ENCODE measurements at places on chromosomes 4 and X.

DNA sequence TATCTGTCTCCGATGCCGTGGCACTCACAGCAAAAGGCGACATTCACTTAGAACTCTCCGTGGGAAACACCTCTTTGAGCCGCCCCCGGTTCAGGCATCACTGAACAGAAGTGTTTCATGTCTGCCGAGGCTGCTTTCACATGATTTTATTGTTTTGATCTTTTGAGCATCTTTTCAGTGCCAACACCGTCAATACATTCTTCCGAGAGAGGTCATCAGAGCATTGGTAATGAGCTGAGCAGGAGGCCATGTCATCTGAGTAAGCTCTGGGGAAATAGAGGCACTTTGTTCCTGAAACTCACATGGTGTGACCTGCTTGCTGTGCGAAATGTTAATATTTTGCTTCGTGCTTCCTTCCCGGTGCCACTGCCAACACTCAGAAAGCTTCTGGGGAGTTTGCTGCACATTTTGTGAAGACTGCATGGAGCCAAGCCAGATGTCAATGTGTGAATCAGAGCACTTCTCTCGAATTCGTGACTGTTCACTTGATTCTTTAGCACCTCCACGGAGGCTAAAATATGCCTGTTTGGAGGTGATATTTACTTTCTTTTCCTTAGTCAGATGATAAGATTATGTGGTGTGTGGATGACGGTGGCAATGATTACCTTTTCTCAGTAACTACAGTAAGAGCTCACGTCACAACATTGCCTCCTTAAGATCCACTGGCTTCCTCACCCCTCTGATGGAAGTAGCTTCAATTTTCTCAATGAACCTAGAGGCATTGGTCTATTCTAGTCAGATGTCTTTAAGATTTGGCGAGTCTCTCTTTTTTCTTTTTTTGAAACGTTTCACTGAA is 222.3 kb upstream of the HS3ST1 start:
- DNase-seq: no peak

DNA sequence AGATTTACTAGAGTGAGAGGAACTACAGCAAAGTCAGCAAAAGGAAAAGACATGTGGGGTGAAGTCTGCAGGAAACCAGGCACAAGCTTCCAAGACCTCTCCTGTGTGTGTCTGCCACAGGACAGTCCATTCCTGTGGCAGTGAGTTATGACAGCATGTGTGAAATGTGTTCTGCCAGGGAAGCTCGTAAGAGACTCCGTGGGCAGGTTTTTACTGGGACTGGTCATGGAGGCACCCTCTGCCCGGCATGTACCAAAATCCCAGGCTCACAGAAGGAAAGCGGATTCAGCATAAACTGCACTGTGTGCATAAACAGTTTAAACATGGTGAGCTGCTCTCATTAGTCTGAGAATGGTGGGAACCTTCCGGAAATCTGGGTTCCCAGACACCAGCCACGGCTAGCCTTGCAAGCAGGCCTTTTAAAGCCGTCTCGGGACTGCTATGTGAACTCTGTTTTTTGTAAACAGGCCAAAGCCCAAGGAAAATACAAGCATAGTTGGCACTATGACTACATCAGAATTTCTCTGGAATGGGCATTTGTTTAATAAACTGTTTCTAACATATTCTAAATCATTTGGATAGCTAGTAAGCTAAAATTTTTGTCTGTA is 288.5 kb downstream of the TENM3 start:
- no peak for DNase-seq

DNA sequence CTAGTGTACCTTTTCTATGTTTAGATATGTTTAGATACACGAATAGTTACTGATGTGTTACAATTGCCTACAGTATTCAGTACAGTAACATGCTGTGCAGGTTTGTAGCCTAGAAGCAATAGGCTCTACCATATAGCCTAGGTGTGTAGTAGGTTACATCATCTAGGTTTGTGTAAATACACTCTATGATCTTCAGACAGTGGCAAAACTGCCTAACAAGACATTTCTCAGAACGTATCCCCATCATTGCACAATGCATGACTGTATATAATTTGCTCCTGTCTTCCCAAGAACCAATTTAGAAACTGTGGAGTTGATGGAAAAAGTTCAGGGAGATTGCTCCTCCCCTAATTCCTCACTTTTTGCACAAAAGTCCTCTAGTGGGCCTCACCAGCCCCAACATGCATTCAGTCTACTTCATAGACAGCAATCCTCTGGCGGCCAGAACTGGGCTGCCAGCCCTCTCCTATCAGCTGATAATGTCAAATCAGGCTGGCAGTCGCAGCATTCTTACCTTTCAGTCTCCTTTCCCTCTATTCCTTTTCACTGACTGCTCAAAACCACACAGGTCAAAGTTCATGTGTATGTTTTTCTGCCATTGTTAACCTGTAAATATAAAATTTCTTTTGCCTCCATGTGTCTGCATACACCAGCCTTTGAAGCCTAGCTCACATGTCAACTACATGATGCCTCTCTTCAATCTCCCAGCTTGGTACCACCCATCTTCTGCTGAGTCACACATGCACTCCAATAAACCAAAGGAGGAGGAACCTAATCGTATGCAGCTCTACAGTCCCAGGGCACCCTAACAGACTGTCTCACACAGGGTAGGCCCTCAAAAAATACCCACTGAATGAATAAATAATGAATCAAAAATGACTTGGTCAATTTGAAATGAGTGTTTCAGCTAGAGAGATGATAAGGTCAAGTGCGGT is 32.0 kb downstream of the BCLAF3 start:
- DNase-seq: no peak

GRCh38 chr4:174794543-174795094 is 34.4 kb downstream of the GLRA3 start:
- DNase-seq: no peak

GRCh38 chr4:159024828-159025227 is 78.1 kb upstream of the RAPGEF2 start:
- no peak for DNase-seq

DNA sequence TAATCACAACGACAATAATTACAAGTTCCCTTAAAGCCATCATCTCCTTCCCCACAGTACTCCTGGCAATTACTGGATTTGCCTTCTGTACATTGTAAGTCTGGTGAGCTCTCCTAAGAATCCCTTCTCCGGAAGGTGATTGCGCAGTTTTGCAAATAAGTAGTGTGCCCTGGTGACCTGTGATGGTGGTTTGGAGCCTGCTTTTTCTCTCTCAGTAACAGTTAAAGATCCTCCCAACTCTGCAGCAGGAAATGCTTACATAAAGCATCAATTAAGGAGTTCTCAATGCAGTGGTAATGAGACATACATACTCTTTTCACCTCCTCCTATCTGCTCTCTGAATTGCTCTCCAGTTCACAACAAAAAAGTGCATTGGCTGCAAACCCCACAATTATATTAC is 159.7 kb downstream of the SH2D1A start:
- DNase-seq: no peak

DNA sequence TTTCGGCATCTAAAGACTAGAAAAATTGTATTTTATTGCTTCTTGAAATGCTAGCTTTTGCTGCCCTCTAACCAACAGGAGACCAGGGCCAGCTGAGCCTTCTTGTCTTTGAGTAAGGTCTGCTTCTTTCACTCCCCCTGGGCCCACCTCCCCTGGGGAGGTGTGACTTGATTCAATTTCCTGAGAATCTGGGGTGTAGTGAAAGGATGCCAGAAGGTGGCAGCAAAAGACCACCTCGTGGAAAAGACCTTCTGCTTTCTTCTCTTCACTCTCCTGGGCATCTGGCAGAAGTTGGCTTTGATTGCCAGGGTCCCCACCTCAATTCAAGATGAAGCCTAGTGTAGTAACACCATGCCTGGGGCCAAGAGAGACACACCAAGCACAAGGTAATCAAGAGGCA is 96.5 kb upstream of the MAOA start:
- DNase-seq: no peak

GRCh38 chr4:3290476-3290875 is 2.3 kb upstream of the RGS12 start:
- no peak for DNase-seq

GRCh38 chr4:145180298-145181090 is at the start of gene OTUD4:
TSS of gene OTUD4 (minus strand) at chr4:145180589. CDS start at chr4:145179973, 616 bp downstream.
- DNase-seq: peak; percentile 98

DNA sequence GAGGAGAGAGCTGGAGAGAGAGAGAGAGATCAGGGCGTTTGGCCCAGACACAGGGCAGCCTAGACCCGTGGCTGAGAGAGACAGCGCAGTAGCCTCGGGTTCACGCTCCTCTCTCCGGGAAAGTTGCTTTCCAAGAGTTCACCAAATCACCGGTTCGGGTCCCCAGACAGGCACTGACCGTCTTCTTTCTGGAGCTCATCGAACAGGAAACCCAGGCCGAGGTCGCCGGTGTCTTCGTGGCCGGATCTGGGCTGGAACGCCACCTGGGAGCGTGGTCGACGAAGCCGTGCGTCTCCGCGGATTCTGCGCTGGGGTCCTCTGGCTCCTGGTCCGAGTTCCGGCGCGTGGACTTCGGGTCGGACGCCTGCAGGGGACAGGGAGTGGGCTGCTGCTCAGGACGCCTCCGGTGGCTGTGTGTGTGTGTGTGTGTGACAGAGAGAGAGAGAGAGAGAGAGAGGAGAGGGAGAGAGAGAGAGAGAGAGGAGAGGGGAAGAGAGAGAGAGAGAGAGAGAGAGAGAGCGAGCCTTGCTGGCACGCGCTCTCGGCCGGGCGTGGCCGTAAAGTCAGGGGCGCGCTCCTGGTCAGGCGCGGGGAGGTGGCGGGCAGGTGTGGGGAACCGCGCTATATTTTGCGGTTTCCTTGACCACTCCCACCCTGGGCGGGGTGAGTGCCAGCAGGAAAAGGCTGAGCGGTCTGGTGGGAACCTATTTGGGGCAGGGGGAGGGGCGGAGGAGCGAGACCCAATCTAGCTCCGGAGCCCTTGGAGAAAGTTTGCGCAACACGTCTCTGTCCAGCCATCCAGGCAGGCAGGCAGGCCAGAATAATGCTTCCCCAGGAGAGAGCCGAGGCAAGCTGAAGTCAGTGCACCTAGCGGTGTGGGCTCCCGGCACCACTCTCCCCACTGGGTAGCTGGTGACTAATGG is 62.1 kb downstream of the RHOXF2B start:
- no peak for DNase-seq

GRCh38 chr4:165784672-165785071 is 88.4 kb upstream of the TLL1 start:
- DNase-seq: no peak

- DNase-seq: no peak
These were observed 4.6 kb downstream of the SLC38A5 start for GRCh38 chrX:48465336-48465933.

DNA sequence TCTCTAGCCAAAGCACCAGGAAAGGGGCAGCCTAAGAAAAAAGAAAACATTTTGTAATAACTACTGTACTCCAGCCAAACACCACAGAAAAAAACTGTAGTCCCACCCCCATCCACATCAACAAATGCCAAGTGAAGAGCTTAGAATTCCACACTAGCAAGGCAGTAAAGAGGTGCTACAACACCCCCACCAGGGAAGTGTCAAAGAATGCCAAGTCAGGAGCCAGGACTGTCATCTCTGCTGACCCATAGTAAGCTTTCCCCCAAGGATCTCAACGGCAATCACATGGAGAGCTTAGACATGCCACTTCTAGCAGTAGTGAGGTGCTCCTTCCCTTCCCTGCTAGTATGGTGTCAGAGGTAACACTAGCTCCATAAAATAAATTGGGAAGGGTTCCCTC is 34.4 kb upstream of the CCDC160 start:
- no peak for DNase-seq

GRCh38 chrX:50072110-50072509 is 128.7 kb downstream of the AKAP4 start:
- DNase-seq: no peak

GRCh38 chr4:183837222-183837621 is 67.9 kb upstream of the STOX2 start:
- DNase-seq: no peak

DNA sequence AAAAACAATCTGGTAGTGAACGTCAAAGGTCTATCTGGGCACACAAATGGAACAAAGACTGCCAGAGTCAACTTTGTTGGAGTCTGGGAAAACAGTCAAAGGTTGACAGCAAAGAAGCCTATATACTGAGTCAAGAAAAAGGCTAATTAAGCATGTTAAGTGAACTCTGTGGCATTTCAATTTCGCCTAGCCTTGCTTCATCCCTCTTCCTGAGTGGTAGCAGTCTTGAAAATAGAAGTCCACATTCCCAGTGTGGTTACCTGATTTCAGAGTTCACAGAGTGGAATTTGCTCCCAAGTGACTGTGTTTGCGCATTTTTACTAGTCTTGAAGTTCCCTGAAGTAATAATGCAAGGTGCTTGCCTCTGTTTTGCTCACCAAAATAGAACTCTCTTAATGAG is 760.0 kb downstream of the FSTL5 start:
- no peak for DNase-seq

DNA sequence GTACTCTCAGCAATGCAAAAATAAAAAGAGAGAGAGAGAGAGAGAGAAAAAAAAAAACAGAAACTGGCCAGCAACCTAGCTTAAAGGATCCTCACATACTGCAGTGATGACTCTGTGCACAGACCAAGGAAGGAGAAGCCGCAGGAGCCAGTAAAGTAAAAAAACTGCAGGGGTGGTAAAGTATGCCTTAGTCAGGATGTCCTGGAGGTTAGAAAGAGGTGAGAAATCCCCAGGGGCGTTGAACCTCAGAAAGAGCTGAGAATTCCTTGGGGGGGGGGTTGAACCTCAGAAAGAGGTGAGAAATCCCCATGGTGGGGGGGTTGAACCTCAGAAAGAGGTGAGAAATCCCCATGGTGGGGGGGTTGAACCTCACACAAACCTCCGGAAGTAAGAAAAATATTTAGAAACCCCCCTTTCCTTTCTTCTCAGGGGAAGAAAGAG is 48.0 kb downstream of the MAGEA9 start:
- no peak for DNase-seq

DNA sequence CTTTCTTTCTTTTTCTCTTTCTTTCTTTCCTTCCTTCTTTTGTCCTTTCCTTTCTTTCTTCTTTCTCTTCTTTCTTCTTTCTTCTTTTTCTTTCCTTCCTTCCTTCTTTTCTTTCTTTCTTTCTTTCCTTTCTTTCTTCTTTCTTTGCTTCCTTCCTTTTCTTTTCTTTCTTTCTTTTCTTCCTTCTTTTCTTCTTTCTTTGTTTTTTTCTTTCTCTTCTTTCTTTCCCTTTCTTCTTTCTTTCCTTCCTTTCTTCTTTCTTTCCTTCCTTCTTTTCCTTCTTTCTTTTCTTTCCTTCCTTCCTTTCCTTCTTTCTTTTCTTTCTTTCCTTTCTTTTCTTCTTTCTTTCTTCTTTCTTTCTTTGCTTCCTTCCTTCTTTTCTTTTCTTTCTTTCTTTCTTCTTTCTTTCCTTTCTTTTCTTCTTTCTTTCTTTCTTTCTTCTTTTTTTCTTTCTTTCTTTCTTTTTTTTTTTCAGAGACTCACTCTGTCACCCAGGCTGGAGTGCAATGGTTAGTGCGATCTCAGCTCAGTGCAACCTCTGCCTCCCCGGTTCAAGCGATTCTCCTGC is 18.5 kb downstream of the TMEM187 start:
- no peak for DNase-seq

GRCh38 chr4:157664726-157665125 is 444.2 kb downstream of the GRIA2 start:
- DNase-seq: no peak
